ENCODE measurements at places on chromosomes 6 and 20.

- no peak for DNase-seq
Observed at GRCh38 chr20:38905375-38905774, 20.8 kb upstream of the FAM83D start.

DNA sequence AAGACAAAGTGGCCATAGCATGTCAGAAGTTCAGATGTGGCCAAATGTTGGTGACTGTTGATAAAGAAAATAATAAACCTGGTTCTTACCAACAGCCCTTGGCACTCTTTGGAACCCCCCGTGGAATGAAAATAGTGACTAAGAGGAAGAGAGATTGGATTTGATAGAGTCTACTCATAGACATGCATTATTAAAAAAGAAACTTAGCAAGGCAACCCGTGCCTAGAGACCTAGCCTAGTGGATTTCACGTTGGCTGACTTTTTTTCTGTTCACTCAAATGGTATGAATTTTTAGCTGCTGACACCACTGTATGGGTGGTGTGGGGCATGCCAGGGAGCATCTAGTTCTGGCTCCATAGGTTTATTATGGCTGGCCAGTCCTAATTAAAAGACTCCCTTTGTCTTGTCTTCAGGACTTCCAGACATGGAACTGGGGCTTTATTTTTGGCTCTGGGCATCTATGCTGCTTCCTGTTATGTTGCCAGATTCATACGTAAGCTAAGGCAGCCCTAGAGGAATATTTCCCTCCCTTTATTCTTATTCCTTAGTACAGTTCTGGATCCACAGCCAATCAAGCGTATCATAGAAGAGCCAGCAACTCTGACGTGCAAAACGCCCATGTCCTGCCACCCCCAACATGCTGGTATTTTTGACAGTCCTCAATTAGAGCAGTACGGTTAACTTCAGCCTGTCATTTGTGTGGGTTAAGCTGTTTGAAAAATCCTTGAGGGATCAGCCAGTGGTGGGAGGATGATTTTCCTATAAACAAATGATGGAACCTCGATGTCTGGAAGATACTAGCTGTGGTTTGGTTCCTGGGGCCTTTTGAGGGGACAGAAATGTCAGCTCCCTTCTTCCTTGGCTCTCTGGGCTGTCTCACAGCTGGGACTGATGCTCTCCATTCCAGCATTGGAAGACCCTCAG, 127.5 kb downstream of the ISM1 start:
- no peak for DNase-seq

- DNase-seq = no peak
Observed at GRCh38 chr6:38713812-38714211, 1.3 kb upstream of the DNAH8 start.

GRCh38 chr6:20769631-20770030, 235.4 kb downstream of the CDKAL1 start:
- DNase-seq = no peak
